ENCODE measurements at places on chromosomes 5 and 9. TPM values are rescaled to one million over a fixed set of nuclear protein-coding genes. Genes with fewer than 3 reads are reported as not detected.

DNA sequence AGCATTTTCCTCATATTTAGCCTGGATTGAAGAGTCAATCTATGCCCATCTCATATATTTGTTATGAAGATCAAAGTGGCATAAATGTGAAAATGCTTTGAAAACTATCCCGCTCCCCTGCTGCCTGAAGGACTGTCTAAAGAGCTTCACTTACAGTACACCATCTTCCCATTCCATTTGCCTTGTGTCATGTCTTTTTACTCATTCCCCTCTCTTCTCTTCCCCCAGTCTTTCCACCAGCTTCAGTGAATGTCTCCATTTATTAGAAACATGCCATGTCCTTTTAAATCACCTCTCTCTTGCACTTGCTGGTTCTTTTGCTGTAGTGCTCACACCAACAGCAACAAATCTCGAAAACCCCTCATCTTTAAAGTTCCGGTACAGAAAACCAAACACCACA lies 192.7 kb upstream of the SGCD start:
- no peaks in the 10 kb centered on the region for H3K36me3 ChIP-seq
- H3K4me3 ChIP-seq: no peak overlapping the region
- DNase-seq: no peak
- no peaks in the 10 kb centered on the region for H3K4me1 ChIP-seq

DNA sequence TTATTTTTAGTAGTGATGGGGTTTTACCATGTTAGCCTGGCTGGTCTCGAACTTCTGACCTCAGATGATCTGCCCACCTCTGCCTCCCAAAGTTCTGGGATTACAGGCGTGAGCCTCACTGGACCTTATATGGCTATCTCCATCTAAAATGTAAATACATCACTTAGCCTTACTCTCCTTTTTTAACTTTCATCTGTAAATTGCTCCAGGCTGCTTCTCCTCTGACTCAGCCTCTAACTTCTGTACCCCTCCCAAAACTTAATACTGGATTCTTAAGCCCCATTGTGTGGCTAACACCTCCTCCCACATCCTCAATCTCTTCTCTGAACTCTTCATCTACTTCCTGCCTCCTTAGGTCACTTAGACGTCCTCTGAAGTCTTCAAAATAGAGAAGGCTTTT lies 4.0 kb downstream of the SNX30 start:
- H3K4me3 ChIP-seq: peak overlapping the region; percentile 33
- peak overlapping the region; percentile 87 for H3K27ac ChIP-seq
- no peaks in the 10 kb centered on the region for H3K27me3 ChIP-seq
- H3K4me1 ChIP-seq: peaks cover 73% of the 10 kb centered on the region

DNA sequence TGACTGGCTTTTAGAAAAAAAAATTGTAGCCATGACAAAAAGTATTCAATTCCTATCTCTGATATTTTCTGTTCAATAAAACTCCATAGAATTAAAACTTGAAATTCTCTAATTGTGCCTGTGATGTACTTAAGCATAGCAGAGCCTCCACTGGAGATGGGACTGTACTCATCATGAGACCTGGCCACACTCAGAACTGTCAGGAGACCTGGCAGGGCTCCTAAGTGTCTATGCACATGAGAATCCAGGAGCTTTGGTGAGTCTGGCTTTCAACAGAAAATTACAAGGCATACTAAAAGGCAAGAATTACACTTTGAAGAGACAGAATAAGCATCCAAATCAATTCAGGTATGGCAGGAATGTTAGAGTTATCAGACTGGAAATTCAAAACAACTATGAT lies 26.7 kb upstream of the ERCC6L2 start:
- peaks cover 15% of the 10 kb centered on the region for H3K4me1 ChIP-seq
- DNase-seq: no peak
- H3K27me3 ChIP-seq: no peaks in the 10 kb centered on the region
- no peaks in the 10 kb centered on the region for H3K36me3 ChIP-seq

DNA sequence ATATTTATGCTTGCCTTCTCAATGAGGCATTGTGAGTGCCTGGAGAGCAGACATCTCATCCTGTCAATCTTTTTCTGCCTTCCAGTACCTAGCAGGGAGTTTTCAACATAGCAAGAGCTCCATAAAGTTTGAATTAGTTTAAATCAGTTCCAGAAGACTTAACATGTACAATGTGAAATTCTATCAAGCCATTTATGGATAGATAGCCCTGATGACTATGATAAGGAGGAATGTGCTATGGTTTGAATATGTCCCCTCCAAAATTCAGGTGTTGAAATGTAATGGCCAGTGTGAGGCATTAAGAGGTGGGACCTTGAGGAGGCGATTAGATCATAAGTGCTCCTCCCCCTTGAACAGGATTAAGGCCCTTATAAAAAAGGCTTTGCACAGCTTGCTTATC lies 306.9 kb upstream of the SMARCA2 start:
- no peak overlapping the region for H3K4me3 ChIP-seq
- H3K27me3 ChIP-seq: no peaks in the 10 kb centered on the region
- H3K36me3 ChIP-seq: no peaks in the 10 kb centered on the region

DNA sequence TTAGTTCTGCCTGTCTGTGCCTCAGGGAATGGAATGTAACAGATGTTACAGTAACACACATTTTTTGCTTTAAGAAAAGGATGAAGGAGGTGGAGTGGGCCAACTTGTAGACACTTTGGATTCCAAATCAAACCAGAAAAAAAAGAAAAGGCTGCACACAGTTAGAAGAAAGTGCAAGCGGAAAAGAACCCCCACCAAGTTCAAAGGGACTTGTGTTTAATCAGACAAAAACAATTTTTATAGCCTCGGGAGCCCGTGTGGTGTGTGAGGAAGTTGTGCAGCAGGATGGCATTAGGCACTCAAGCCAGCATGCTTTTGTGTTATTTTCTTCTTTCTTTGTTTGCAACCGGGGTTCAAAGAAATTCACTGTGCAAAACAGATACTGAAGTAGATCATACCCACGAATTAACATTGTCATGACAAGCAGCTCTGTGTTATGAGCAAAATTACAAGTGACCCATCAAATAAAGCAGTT lies 189.5 kb downstream of the SEMA5A start:
- H3K27ac ChIP-seq: no peak overlapping the region
- H3K4me3 ChIP-seq: no peak overlapping the region
- no peaks in the 10 kb centered on the region for H3K27me3 ChIP-seq
- H3K4me1 ChIP-seq: peaks cover 31% of the 10 kb centered on the region
- DNase-seq: no peak

DNA sequence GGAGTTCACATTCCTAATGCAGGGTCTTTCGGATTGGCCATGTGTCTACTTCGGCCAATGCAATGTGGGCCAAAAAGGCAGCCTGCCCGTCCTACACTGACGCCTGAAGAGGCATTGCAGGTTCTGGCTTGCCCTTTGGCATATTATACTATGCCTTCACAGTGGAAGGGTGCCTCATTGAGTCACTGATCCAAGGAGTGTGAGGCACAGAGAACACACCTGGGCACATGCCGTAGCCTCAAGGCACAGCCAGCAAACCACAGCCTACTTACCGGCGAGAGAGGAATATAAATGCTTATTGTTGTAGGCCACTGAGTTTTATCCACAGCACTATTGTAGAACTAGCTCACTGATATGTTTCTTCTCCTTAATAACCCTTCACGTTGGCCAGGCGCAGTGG lies 409.6 kb downstream of the GADD45G start:
- no peaks in the 10 kb centered on the region for H3K36me3 ChIP-seq
- no peaks in the 10 kb centered on the region for H3K4me1 ChIP-seq
- H3K4me3 ChIP-seq: no peak overlapping the region
- no peak overlapping the region for H3K27ac ChIP-seq
- H3K27me3 ChIP-seq: peaks cover 52% of the 10 kb centered on the region
- no peak for DNase-seq

DNA sequence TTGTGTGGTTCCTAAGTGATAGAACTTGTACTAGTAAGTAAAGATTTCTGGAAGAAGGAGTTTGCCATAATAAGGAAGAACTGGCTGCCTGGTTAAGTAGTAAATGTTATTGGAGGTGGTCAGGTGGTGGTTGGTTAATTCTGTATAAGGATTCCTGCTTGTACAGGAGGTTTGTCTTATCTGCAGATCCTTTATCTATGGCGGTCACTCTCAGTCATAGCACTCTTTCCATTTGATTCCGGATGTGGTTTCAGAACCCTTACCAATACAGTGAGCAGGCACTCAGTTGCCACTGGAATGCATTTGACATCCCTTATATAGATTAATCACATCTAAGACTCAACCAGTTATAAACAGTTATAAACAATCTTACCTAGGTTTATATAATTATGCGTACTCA lies 50.3 kb downstream of the RAD50 start:
- no peak overlapping the region for H3K4me3 ChIP-seq
- DNase-seq: no peak
- H3K4me1 ChIP-seq: no peaks in the 10 kb centered on the region
- no peak overlapping the region for H3K27ac ChIP-seq
- no peaks in the 10 kb centered on the region for H3K27me3 ChIP-seq

DNA sequence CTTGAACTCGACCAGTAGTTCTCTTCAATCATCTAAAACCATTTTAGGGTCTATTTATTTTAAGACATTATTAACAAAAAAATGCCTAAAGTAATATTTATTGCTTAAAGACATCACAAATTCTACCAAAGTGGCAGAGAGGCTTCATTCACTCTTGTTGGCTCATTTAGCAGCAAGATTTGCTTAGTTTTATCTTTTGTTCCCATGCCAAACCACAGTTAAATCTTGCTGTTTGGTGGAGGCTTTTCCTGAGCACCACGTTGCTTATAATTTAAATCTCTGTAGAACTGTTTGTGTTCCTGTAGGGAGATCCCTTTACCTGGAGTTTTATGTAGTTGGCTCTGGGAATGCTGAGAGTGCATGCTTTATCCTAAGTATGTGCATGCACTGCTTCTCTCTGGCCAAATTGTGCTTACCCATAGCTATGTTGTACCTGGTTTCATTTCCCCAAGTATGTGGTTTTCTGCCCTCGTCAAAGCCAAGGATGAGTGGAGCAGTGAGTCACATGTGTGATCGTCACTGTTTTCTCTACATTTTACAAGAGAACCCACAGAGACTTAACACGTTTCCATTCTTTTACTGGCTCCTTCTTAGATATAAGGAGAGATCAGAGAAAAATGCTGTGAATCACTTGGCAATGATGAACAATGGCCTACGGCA lies 42.1 kb upstream of the MAST4 start:
- peak; percentile 49 for DNase-seq
- no peaks in the 10 kb centered on the region for H3K4me1 ChIP-seq
- H3K27me3 ChIP-seq: no peaks in the 10 kb centered on the region
- no peaks in the 10 kb centered on the region for H3K36me3 ChIP-seq
- no peak overlapping the region for H3K4me3 ChIP-seq
- no peak overlapping the region for H3K27ac ChIP-seq

DNA sequence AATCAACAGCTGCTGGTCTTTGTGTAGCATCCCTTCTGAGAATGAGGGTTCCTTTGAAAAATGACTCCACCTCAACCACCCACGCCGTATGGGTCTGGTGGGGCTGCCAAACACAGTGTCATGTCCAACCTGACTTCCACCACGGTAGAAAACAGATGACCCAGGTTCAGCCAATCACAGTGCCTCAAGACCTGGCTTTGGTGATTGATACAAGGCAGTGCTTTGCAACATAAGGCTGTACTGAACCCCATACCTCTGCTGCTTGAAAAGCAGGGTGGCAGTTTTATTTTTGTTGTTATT lies 11.5 kb upstream of the TGFBR1 start:
- no peak overlapping the region for H3K4me3 ChIP-seq
- H3K36me3 ChIP-seq: no peaks in the 10 kb centered on the region
- H3K27ac ChIP-seq: no peak overlapping the region
- no peak for DNase-seq
- no peaks in the 10 kb centered on the region for H3K4me1 ChIP-seq

GRCh38 chr5:136016945-136017530 lies 11.8 kb upstream of the TGFBI start:
- no peak overlapping the region for H3K4me3 ChIP-seq
- H3K36me3 ChIP-seq: no peaks in the 10 kb centered on the region
- H3K27me3 ChIP-seq: no peaks in the 10 kb centered on the region

DNA sequence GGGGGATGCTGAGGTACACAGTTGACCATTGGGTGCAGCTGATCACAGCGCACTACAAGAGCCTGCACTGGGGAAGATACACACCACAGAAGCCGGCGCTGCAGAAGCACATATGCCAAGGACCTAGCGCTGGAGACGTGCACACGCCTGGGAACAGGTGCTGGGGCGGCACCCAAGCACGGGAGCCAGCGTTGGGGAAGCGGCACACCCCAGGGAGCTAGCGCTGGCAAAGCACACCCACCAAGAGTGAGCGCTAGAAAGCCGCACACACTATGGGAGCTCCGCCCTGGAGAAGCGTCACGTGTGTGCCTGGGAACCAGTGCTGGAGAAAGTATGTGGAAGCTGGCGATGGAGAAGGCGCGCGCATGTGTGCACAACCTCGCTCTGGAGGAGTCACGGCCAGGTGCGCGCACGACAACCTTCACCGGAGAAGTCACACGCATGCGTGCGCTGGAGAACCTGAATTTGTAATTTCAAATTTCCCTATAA lies 4.5 kb downstream of the FANCC start:
- 0 out of 2 replicates have a peak overlapping the region, but pooled peaks have one; percentile 11 for H3K27ac ChIP-seq
- H3K36me3 ChIP-seq: no peaks in the 10 kb centered on the region
- H3K27me3 ChIP-seq: no peaks in the 10 kb centered on the region
- peak overlapping the region; percentile 49 for H3K4me3 ChIP-seq

DNA sequence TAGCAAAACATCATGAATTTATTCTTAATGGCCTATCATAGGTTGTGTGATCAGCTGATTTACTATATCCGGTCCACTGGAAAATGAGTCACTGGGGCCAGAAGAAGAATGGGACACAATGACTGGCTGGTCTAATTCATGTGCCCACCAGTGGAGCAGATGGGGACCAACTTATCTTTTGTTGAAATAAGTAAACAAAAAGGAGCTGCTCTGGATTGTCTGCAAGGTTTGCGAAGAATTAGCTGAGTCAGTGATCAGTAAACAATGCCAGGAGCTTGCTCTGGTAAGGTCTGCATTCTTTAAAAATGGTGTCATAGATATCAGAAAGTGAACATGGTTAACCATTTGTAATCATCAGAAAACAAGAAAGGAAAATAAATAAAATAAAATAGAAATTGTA lies 128.0 kb downstream of the RASEF start:
- no peaks in the 10 kb centered on the region for H3K36me3 ChIP-seq
- H3K27ac ChIP-seq: peak overlapping the region; percentile 42
- no peak overlapping the region for H3K4me3 ChIP-seq
- DNase-seq: peak; percentile 94

GRCh38 chr9:127634698-127635097 lies 22.6 kb downstream of the STXBP1 start:
- H3K27ac ChIP-seq: no peak overlapping the region
- H3K27me3 ChIP-seq: no peaks in the 10 kb centered on the region
- H3K36me3 ChIP-seq: no peaks in the 10 kb centered on the region
- H3K4me1 ChIP-seq: no peaks in the 10 kb centered on the region

MYOT gene
- total RNA-seq: not detected

MYMK gene
- total RNA-seq: not detected

PCDHGB1 gene
- not detected for total RNA-seq

ODF2 gene
- total RNA-seq: 49.4 TPM

FBP1 gene
- 34.9 TPM for total RNA-seq

Data from PC-9 (cell line).